ENCODE measurements at places on chromosomes 6 and 20.

- no peak for DNase-seq
Observed at GRCh38 chr20:38827770-38828281, 22.3 kb downstream of the PPP1R16B start.

DNA sequence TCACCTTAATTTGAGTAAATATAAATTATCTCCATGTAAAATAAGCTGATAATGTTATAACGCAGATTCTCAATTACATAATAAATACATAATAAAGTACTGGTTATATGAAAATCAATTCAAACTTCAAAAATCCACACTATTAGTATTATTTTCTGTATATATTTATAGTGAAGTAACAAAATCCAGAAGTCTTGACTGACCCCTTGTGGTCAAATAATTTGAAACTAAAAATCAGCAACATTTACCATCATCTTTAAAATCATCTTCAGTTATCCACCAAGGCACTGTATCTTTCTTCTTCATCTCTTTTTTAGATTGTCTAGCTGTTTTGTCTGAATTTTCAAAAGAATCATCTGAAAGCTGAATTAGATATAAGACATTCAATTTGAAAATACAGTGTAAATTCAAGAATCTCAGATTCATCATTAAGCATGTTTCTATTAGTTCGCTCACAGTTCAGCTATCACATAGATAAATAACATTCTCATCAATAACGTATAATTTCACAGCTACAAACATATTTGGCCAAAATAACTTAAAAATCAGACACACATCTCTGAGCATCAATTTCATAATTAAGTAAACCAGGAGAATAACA, 6.5 kb downstream of the CEP162 start:
- DNase-seq, result peak; percentile 17

DNA sequence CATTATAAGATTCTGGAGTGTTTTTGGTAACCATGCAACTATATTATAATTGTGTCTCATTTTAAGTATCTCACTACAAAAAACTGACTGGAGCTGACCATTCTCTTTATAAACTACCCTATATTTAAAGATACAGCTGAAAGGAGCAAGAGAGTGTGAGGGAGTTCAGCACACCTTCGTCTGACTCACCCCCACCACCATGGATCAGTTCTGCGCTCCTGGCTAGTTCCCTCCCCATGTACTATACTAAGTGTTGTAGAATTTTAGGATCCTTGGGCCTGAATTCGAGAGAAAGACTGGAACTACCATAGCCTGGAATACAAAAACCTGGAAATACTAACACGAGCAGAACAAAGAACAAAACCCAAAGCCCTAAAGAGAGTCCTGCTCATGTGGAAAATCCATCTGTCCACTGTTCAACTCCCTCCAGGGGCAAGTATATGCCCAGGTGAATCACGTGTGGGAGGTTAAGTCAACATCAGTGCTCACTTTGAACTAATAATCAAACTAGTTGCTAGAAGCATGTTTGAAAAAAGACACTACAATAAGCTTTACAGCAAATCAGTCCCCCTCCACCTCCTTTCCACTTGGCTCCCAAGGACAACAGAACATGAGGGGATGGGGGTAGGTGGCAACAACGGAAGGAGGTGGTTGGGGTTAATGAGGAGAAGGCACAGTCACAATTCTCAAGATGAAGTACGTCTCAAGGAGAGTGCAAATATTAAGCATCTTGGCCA, 46.8 kb downstream of the ELOVL5 start:
- no peak for DNase-seq

GRCh38 chr20:46416421-46416820, 10.0 kb upstream of the ELMO2 start:
- DNase-seq, result no peak

- DNase-seq, result no peak
Observed at GRCh38 chr6:107330168-107330567, 129.2 kb downstream of the PDSS2 start.

GRCh38 chr6:125549202-125549884, 200.1 kb upstream of the HEY2 start:
- peak; percentile 8 for DNase-seq

DNA sequence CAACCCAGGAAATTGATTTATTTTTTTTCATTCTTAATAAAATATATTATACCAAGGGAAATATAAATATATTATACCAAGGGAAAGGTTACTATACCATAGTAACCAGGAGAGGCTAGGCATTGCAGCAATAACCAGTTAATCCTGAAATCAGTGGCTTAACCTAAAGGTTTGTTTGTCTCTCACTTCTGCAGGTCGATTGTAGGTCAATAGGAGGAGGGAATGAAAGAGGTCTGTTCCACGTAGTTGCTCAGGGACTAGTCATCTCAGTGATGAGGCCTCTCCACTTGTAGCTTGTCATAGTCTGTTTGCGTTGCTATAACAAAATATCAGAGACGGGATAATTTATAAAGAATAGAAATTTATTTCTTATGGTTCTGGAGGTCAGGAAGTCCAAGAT, 168.0 kb downstream of the GJA1 start:
- DNase-seq, result peak; percentile 4

GRCh38 chr6:1906609-1907008, 296.9 kb downstream of the FOXC1 start:
- no peak for DNase-seq

GRCh38 chr6:33207552-33208090, 679 bp upstream of the RING1 start:
- peak; percentile 60 for DNase-seq

DNA sequence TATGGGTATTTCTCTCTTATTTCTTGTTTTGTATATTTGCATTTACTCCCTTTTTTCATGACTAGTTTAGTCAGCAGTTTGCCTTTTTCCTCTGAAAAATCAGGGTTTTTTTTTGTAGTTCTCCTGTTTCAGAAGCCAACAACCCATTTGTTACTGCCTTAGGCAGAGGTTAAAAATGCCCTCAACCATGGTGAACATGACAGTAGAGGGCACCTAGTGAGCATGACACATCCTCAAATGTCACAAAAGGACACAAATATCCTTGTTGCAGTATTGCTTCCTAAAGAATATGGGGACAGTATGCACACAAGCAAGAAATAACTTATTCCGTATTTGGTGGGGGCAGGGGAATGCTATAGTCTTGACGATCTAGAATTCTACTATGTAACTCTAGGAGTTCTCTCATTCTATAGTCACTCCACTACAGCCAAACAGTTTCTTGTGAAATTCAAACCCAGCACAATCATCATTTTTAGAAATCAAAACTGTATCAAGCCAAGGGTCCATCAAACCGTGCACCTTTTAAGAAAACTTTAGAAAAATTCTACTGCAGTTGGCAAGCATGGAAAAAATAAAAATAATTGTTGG, 47.0 kb downstream of the GOPC start:
- no peak for DNase-seq

DNA sequence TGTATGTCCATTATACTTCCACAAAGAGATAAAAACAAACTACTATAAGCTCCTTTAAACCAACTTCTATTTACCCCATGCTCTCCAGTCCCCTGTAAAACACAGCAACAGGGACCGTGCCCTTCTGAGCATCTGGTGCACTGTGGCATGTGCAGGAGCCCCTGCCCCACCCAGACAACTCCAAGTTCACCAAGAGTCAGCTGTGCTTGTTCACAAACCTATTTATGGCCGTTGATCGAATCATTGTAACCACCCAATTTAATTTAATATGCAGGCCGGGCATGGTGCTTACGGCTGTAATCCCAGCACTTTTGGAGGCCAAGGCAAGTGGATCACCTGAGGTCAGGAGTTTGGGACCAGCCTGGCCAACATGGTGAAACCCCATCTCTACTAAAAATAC, 13.7 kb upstream of the BLCAP start:
- DNase-seq, result no peak

- DNase-seq, result no peak
Observed at GRCh38 chr6:88295663-88296062, 129.5 kb upstream of the CNR1 start.

GRCh38 chr6:83844170-83844569, 9.0 kb upstream of the RIPPLY2 start:
- DNase-seq, result no peak

- DNase-seq, result no peak
Observed at GRCh38 chr20:50491168-50491567, 19.0 kb upstream of the PTPN1 start.

DNA sequence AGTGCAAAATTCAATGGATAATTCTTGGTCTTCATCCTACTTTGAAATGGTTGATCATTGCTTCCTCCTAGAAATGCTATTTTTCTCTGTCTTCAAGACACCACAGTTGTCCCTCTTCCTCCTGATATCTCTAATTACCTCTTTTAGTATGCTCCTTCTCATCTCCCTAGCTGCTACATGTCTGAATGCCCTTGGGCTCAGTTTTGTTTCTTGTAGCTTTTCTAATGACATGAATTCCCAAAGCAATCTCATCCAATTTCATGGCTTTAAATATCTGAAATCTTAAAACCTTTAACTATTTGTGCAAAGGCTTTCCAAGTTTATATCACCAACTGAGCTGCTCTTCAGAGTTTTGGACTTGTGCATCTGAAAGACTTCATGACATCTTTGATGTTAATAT, 120.2 kb upstream of the RGS17 start:
- no peak for DNase-seq

DNA sequence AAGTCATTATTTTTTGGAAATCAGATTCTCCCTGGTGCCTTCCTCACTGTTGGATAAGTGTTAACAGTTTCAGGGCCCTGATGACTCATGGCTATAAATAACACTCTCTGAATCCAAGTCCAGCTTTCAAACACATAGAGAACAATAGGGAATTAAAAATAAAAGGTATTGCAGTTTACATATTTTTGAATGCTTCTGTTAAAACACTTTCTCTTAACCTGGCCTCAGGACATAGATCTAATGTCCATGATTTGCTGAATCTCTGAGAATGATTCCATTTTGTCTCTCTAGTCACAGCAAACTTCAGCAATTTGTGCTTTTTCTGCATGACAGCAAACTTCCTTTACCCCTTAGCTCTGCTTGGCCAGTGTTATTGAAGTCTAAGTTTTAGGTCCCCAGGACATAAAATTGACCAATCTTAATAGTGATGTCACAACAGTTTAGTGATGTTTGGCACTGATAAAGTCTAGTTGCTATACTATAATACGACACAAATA, 1192.4 kb upstream of the CITED2 start:
- no peak for DNase-seq

GRCh38 chr6:34142061-34142998, 3.6 kb downstream of the GRM4 start:
- no peak for DNase-seq

GRCh38 chr20:41657655-41658054, 39.5 kb upstream of the CHD6 start:
- no peak for DNase-seq

- no peak for DNase-seq
Observed at GRCh38 chr6:88843040-88843439, 120.4 kb downstream of the RNGTT start.

GRCh38 chr20:56200456-56200855, 48.1 kb upstream of the MC3R start:
- DNase-seq, result no peak

GRCh38 chr20:20338133-20338730, 29.7 kb upstream of the INSM1 start:
- DNase-seq, result no peak

GRCh38 chr6:4848382-4849068, 72.3 kb downstream of the CDYL start:
- peak; percentile 5 for DNase-seq

DNA sequence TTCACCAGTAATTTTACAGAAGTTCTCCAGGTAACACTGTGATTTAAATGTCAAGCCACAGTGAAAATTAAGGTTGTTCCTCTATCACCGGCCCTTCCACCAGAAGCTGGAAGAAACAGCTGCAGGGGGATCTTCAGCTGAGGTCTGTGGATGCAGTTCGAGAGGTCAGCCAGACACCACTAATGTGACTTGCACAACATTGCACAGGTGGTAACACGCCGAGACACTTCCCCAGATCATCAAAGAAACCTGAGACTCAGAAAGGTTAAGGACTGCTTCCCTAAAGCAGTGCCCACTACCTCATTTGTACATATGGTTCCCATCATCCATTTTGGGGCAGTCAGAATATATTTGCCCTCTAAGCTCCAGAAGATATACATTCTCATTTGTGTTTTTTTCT, 8.1 kb upstream of the SERPINB9 start:
- no peak for DNase-seq

DNA sequence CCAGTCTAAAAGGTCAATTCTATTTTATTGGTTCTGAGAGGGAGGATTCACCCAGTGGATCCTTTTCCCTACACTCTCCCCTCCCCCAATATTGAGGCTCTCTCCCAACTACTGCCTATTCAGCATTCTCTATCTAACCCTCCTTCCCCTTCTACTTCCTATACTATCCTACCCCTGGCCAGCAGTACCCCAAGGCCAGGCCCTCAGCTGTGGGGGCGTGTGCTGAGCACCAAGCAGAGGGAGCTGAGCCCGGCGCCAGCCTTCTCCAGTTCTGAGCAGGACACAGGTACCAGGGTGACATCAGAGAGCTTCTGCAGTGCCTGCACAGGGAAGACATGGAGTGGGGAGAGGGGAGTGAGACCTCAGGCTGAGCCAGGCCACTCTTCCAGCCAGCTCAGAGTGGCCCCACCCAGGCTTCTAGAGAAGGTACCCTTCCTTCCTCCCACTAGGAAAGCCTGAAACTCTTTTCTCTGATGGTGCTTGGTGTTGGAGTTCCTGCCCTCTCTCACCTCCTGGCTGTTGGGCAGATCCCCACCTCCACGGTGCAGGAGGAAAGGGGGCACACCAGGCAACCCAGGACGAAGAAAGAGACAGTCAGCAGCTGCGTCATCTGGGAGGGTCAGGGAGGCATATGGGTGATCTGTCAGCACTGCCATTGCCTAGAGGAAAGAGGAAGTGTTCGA, 1.9 kb downstream of the DDAH2 start:
- no peak for DNase-seq

DNA sequence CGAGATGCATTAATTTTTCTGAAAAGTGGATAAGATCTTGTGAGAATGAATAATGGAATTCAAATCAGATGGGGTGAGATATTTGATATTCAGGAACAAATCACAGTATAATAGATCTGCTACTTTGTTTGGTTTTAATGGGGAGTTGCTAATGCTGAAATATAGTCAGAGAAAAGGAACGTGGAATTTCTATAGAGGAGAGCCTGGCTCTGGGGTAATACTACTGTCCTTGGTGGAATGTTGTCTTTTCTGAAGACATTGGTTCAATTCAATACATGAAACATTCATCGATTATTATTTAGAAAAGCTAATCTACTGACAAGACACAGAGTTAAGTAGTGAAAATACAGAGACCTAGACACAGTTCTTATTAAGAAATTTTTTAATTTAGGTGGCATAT, 108.6 kb downstream of the ESR1 start:
- DNase-seq, result no peak

GRCh38 chr20:20448881-20449280, 81.0 kb downstream of the INSM1 start:
- no peak for DNase-seq

DNA sequence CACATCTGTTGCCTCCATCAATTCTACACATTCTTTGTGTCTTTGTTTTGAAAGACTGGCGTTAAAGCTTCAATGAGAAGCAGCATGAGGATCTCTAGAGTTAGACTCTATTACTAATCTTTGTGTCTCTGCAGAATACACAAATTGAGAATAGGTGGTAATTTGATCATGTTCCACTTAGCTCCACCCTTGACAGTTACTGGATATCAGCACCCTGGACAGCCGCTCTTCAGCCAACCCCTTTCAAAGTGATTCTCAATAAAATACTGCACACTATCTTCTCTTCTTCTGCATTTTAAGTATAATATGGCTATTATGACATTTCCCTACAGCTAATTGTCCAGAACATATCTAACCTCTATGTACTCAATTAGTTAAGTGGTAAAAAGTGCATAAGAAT, 54.3 kb upstream of the CNR1 start:
- DNase-seq, result peak; percentile 35

- DNase-seq, result no peak
Observed at GRCh38 chr6:75418233-75418632, 75.4 kb downstream of the FILIP1 start.

All from NCI-H1417 (cell line).